ENCODE measurements at places on chromosomes 2 and 18.

DNA sequence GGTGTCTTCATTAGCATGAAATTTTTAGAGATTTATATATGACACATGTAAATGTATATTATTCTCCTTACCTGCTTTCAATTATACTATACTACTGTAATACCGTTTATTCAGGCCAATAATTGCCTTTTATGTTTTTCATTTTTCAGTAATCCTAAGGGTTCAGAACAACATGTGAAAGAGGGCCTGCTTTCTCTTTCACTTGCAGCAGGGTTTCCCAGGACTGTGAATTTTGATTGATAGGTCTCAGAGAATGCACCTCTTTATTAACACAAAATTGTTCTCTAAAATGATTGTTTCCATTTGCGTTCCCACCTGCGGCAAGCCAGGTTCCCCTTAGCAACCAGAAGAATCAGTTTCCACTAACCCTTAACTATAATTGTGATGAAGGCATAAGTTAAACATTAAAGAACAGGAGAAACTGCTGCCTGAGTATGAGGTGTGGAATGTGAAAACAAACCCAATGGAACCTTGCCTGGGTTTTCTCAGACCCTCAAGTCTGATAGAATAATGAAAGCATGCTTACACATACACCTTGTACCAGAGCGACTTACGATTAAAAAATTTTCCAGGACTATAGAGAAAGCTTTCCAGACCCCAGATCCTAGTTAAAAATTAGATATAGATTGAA is 1591.2 kb upstream of the LRRTM1 start:
- no peak for DNase-seq

DNA sequence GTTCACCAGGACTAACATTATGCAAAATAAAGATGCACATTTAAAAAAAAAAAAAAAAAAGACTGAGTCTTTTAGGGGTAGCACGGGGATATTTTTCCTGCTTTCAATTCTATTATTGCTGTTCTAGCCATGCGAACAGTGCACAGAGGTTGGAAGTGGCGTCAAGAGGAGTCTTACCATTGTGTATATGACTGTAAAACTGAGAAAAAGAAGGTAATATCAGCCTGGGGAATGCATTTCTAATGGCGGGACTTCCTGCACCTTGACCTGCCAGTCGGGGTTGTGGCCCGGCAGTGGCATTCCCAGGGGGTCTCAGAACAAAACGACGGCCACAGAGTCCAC is 48.5 kb upstream of the ATP6V1B1 start:
- no peak for DNase-seq

DNA sequence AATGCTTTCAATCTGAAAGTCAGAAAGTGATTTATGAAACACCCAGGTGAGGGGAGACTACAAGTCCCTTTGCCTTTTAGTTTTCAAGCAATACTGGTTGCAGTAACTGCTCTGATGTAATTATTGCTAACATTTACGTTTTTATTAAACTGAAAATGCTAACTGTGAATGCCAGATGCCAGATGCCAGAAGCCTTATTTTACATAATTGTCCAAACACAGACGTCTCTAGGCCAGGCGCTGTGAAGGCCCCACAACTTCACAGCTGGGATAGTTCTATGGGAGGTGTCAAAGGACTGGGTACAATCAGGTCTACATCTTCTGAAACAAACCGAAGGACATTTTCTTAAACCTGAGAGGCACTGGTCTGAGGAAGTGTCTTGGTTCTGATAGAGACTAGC is 27.5 kb upstream of the MSGN1 start:
- DNase-seq = no peak

- DNase-seq = no peak
These were observed 68.4 kb downstream of the TIMM21 start for GRCh38 chr18:74216661-74217110.
